ENCODE measurements at places on chromosomes 7 and 10.

GRCh38 chr7:34315032-34315431 lies 343.0 kb upstream of the NPSR1 start:
- DNase-seq, result no peak

GRCh38 chr7:77839919-77840318 lies 41.3 kb downstream of the PHTF2 start:
- DNase-seq, result no peak

- DNase-seq, result no peak
Measured at GRCh38 chr7:100000239-100000638, 15.2 kb upstream of the ZKSCAN1 start.

DNA sequence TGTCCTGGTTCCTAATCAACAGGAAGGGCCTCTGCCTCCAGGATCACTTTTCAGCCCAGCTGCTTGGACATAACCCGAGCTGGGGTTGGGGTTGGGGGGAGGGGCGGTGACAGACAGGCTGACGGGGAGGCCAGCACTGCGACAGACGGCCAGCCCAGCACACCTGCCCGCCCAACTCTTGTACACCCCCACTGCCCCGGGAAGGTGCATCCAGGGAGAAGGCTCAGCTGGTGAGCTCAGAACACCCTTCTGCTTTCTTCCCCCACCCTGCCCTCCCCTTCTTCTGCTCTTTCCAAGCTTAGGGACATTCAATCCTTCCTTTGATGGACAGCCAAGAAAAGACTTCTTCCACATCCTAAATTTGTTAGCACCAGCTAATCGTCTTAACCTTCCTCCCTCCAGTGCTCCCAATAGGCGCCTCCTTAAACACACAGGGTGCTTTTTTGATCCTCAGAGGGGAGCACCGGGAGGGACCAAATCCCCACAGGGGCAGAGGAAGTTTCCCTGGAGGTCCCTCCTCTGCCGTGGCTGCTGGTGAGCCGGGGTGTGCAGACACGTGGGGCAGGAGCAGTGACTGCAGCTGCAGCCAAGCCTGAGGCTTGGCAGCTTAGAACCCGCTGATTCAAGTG lies 44.7 kb downstream of the COL13A1 start:
- DNase-seq, result no peak

GRCh38 chr10:87670586-87670985 lies 10.9 kb downstream of the PAPSS2 start:
- no peak for DNase-seq

GRCh38 chr10:78776756-78777155 lies 292.0 kb upstream of the ZMIZ1 start:
- no peak for DNase-seq

DNA sequence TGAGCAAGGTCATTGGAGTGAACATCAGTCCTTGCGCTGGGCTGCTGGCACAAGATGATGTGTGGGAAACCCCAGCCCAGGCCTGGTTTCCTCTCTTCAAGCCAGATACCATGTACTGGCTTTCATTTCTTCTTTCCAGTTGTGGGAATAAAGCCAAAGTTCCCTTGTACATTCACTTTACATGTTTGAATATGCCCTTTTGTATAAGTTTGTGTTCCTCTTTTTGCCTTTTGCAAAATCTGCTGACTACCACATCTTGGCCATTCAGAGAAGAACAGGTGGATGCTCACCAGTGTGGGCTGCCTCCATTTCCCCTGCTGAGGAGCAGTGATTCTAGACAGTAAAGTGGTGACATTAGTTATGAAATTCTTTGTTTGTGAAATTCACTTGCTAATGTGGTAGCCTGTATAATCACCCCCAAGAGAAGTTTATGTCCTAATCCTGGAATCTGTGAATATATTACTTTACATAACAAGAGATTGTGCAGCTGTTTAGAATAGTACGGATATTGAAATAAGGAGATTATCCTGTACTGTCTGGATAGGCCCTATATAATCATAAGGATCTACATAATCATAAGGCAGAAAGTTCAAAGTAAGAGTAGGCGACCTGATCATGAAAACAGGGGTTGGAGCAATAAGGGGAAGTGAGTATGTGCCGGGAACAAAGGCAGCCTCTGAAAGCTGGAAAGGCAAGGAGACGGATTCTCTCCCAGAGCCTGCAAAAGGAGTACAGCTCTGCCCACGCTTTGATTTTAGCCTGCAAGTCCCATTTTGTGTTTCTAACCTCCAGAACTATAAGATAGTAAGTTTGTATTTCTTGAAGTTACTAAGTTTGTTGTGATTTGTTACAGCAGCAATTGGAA lies 18.8 kb upstream of the AOAH start:
- DNase-seq, result no peak

DNA sequence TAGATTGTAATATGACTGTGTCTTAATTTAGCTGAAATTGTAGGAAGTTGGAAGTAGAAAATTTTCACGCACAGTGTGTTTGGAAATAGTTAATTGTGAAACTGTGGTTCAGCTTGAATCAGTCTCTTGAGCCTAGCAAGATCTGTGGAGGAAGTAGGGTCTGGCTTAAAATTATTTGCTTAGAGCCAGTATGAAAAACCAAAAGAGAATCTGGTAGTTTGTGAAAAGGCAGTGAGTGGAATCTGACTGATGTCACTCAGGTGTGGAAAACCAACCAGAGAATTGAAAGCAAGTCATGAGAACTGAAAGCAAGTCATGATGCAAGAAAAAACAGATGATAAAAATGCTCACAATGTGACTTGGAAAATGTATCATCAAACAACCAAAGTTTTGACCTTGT lies 11.5 kb downstream of the LIPJ start:
- DNase-seq, result no peak

DNA sequence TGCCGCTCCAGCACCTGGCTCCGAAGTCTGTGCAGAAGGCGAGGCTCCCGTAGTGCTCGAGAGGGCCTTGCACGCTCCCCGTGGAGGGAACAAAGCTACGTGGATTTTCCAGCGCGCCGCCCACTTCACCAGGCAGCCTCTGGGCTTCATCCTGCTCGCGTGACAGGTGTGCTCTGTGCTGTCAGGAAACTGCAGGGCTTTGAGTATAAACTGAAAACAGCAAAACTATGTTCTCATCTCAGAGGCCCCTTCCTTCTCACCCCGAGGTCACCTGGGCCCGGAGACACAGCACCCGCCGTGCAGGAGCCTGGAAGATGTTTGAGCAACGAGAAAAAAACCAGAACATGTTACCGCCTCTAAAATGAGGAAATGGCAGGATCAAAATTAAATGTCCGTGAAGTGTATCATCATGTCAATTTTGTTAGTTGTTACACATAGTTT lies 17.6 kb upstream of the GPR146 start:
- no peak for DNase-seq

DNA sequence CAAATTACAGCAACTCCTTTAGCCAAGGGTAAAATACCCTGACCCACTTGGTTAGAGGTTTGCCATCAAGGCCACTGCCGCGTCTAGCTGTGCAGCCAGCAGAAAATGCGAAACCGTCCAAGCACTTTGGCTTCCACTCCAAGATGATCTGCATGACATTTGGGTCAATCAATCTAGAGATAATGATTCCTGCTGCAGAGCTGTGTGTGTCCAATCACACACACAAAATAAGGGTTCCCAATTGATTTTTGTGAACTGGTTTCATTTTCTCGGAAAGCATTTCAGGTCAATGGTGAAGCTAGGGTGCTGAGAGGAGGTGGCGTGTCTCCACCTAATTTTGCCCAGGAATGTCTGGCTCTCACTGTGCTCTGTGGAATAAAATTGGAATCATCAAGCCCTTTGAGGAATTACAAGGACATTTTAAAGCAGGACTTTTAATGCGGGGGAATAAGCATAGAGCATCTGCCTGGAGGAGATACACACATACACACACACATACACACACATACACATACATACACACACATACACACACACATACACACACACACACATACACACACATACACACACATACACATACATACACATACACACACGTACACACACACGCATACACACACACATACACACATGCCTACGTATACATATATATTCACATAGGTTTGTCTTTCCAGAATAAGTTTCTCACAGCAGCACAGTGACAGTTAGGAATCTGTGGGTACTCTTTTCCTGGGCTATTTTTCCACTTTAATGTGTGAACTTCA lies 59.5 kb downstream of the ACADSB start:
- DNase-seq, result no peak

- no peak for DNase-seq
Measured at GRCh38 chr10:118840071-118840775, 85.5 kb upstream of the CACUL1 start.

DNA sequence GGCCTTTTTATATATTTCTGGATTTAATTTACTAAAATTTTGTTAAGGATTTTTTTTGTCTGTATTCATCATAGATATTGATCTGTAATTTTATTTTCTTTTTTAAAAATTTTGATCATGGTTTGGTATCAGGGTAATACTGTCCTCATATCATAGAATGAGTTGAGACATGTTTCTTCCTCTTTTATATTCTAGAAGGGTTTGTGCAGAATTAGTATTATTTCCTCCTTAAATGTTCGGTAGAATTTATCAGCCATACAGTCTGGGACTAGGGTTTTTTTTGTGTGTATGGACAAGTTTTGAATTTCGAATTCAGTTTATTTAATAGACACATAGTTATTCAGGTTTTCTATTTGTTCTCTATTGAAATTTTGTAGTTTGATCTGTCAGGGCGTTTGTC lies 54.0 kb downstream of the SHOC2 start:
- no peak for DNase-seq

DNA sequence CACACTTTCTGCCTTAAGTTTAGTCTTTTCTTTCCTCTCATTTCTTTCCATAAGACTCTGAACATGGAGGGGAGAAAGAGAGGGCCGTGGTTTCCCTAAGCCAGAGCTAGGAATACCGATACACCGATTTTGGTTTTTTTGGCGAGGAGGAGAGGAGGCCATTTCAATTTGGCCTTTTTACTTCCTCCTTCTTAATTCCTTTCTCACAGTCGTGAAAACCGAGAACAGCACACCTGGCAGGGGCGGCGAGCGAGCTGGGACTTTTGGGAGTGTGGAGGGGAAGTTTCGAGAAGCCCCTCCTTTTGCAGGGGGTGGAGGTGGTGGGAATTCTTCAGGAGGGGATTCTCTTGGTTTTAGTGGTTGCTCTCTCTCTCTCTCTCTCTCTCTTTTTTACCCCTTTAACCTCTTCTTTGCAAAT lies 6.2 kb downstream of the GATA3 start:
- DNase-seq, result no peak

DNA sequence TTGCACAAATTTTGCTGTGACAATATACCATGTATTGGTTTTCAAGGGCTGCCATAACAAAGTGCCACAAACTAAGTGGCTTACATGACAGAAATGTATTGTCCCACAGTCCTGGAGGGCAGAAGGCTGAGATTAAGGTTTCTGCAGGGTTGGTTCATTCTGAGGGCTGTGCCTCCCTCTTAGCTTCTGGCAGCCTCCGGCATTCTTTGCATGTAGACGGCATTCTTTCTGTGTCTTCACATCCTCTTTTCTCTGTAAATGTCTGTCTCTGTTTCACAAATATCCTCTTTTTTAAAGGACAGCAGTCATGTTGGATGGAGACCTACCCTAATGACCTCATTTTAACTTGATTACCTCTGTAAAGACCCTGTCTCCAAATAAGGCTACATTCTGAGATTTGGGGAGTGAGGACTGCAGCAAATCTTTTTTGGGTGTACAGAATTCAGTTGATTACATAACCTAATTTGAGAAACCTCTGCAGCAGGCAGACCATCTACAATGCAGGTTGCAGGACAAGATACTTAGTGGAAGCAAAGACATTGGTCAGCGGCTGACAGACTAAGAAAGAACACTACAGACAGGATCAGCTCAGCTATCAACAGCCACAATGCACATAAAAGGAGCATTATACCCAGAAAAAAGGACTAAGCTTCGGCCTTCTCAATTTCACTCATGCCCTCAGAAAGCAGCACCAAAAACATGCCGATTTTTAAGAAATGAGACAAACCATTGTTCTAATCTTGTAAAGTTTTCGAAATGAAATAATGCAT lies 84.6 kb upstream of the FAM3C start:
- DNase-seq, result no peak

DNA sequence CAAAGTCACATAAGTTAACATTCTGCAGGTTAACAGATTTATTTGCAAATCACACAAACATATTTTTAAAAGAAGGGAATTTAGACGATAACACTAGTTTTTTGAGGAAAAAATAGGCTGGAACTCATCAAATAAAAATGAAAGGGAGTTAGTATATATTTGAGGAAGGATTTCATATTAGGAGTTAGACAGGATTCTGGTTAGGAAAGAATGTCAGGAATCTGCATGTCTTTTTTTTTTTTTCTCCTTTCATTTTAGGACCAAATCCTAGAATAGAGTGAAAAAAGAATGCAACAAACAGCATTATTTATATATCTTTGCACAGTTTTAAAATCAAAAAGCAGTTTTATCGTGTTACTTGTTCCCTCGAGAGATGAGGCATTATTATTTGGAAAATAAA lies 8.9 kb upstream of the TRDMT1 start:
- no peak for DNase-seq

GRCh38 chr7:123131556-123131955 lies 68.2 kb downstream of the SLC13A1 start:
- no peak for DNase-seq

DNA sequence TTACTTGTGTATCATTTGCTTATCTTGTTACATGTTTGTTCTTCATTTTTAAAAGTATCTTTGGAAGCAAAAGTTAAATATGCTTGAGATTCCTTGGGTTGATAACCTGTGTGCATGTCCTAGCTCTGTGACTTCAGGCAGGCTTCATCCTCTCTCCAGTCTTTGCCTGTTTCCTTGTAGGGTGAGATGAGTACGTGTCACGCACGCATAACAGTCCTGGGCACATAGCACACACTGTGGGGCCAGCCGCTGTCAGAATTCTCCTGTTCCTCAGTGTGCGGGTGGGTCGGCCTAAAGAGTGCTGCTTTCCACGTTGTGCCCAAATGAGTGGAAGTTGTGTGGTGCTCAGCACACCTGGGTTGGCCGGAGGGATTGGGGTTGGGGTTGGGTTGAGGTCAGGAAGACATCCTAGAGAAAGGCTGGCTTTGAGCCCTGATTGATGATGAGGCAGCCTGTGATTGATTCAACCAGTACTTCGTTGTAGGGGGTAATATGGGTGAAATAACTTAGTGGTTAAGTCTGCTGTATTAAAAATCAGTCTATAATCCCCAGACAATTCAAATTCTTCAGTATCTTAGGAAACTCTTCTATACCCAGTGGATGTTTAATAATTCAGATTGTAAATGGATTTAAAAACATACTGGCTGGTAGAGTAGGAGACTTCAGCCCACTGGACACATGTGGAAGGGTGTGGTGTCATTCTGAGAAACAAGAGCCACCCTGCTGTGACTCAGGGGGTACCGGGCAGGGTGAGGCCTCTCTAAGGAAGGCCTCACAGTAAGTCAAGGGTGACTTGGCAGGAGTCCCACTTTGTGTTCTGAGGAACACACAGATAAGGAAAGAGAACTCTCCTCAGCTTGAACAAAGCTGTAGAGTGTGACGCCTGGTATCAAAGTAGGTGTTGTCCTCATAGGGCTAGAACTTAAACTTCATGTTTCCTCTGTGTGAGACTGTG lies 54.8 kb downstream of the DAGLB start:
- no peak for DNase-seq

GRCh38 chr7:83478616-83479015 lies 170.3 kb downstream of the SEMA3E start:
- no peak for DNase-seq

DNA sequence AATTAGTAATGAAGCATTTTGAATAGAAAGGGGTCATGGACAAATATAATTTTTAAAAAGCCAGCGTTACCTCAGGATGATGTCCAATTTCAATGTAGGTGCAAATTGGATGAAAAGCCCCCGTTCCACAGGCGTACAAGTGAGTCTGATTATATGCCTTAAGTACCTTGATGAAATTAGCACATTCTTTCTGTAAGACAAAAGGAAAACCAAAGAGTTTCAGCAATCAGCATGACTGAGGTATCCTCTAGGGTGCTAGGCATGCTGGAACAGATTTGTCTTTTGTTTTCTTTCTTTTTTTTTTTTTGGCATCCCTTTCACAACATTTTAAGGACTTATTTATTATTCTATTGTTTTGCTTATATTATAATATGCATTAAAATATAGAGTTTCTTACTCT lies 84.2 kb downstream of the SEMA3A start:
- no peak for DNase-seq

Data from Jurkat, Clone E6-1 (cell line).